ENCODE measurements at places on chromosomes 11 and 22.

DNA sequence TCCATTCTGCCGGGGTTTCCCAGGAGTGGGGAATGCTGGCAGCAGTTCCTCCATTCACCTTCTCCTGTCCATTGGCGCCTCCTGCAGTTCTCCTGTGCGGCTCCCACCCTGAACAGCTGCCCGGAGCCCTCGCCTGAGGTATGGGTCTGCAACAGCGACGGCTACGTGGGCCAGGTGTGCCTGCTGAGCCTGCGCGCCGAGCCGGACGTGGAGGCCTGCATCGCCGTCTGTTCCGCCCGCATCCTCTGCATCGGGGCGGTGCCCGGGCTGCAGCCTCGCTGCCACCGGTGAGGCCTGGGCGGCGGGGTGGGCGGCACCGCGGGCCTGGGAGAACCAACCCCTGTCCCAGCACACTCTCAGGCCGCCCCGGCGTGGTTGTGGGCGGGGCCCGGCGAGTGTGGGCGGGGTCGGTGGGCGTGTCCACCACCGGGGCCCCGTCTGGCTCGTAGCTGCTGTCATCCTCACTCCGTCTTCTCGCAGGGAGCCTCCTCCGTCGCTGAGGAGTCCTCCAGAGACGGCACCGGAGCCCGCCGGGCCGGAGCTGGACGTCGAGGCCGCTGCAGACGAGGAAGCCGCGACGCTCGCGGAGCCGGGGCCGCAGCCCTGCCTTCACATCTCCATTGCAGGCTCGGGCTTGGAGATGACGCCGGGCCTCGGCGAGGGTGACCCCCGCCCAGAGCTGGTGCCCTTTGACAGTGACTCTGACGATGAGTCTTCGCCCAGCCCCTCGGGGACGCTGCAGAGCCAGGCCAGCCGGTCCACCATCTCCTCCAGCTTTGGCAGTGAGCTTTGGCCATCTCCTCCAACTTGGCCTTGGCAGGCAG lies 14.0 kb upstream of the RELT start:
- DNase-seq: no peak

GRCh38 chr11:27395556-27396258 lies 32.7 kb upstream of the CCDC34 start:
- DNase-seq: no peak

DNA sequence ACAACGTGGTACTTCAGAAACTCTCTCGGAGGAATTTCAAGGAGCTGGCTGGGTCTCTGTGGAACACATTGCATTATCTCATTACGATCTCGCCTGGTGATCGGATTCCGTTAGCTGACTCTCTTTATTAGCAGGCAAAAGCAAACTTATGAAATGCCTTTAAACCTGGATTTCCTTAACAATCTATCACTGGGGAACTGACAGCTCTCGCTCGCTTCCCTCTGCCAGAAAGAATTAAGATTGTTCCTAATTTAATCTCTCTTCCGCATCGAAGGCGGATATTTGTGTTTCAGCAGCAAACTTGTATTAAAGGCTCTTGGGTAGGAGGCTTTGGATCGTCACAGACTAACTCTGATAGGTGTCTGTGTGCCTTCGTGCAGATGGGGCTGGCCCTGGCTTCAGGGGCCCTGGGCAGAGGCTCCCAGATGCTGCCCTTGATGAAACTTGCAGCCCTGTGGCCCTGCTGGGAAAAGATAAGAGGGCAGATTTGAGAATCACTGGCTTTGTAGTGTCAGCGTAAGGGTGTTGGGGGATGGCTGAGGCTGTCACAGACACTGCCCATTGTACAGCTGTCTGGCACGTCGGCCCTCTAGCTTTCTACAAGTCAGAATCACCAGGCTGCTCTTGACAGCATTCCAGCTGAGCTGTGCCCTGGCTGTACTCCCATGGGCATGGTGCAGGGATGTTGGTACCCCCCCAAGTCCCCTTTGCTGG lies 162.2 kb upstream of the NECTIN1 start:
- DNase-seq: no peak

DNA sequence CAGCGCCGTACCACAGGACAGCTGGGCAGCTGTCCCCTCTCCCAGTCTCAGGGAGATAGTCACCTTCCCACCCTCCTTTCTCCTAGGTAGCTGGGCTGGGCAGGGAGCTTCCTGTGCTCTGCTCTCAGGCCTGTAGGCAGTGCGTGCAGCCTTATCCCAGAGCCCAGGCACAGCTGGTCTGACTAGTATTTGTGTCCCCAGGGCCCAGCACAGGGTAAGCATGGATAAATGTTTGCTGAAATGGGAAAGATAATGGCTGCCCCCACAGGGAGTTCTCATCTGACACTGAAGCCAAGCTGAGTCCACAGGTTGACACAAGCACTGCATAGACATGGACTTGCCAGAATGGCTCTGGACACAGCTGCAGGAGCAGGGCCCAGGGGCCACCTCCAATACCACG lies 9.8 kb downstream of the SLC15A3 start:
- no peak for DNase-seq

- DNase-seq: no peak
Measured at GRCh38 chr22:39514373-39514973, 5.9 kb upstream of the ATF4 start.

DNA sequence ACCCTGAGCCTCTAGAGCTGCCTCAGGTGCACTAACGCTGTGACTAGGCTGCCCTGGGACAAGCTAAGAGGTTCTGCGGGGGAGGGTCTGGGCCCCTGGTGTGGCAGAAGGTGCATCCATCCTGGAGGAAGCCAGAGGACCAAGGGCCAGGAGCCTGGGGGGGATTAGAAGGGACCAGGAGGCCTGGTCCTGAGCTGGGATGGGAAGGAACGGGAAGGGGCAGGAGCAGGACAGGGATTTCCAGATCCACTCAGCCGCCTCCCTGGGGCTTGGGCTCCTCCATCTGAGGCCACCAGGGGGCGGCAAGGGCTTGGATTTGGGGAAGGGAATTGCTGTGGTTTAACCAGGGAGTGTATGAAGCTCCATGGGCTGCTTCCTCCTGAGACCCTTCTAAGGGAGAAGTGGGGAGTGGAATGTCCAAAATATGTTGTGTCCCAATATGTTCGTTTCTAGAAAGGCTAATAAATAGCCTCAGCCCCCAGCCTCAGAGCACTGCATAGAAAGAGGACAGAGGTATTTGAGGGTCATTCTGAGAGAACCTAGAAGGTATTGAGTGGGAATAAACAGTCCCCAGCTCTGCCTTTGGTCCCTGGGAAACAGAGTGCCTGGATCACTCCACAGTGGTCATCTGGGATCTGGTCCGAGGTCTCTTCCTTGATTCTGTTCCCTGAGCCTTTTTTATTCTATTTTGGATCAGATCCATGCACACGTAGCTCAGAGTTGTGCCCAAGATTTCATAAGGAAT lies 17.4 kb upstream of the PRAME start:
- peak; percentile 17 for DNase-seq

GRCh38 chr22:50526108-50526833 lies 873 bp upstream of the SCO2 start:
- peak; percentile 87 for DNase-seq

DNA sequence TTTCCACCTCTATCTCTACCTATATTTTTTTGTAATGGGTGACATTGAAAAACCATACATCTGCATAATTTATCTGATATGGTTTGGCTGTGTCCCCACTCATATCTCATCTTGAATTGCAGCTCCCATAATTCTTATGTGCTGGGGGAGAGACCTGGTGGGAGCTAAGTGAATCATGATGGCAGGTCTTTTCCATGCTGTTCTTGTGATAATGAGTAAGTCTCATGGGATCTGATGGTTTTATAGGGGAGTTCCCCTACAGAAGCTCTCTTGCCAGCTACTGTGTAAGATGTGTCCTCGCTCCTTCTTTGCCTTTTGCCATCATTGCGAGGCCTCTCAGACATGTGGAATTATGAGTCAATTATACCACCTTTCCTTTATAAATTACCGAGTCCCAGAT lies 551.0 kb upstream of the ANO5 start:
- no peak for DNase-seq

DNA sequence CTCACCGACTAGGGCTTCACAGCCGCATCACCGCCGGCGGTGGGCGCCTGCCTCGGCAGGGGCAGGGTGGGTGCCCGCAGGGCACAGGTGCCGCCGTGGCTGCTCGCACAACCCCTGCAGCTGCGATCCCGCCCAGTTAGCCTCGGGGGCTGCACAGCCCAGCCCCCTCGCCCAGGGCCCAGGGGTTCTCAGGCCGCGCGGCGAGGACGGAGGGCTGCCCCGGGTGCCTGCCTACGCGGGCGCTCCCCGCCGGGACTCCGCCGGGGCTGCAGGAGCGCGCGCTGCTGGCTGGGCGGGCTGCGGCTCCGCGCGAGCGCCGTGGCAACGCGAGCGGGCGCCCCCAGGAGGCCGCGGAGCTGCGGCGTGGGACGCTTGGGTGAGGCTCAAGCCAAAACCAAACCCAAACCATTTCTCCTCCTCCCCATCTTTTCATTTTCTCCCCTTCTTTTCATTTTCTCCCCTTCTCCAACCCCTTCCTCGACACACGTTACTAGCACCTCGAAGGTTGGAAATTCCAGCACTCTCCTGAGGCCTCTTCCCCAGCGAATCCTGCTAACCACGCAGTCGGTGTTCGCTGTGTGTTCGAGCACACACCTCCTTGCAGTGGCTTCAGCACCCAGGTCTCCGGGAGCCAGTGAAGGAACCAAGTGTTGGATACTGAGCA lies at the start of gene MICAL3:
Gene MICAL3, minus strand, starts transcription at position 286 of the 664 bp plus-strand sequence. CDS start 117,749 bp downstream, outside the sequence.
- DNase-seq: peak; percentile 70

GRCh38 chr11:130813196-130813595 lies 103.1 kb downstream of the SNX19 start:
- no peak for DNase-seq

- DNase-seq: no peak
Measured at GRCh38 chr11:45320371-45320770, 34.2 kb upstream of the SYT13 start.

- no peak for DNase-seq
Measured at GRCh38 chr11:130789056-130789640, 127.1 kb downstream of the SNX19 start.

GRCh38 chr11:67510023-67510345 lies 2.0 kb upstream of the CDK2AP2 start:
- no peak for DNase-seq

- DNase-seq: no peak
Measured at GRCh38 chr22:29799217-29799680, 32.1 kb downstream of the UQCR10 start.
